Midbrain (tissue), 1 donor: ENCODE measurements at places on chromosomes 16 and 17.

DNA sequence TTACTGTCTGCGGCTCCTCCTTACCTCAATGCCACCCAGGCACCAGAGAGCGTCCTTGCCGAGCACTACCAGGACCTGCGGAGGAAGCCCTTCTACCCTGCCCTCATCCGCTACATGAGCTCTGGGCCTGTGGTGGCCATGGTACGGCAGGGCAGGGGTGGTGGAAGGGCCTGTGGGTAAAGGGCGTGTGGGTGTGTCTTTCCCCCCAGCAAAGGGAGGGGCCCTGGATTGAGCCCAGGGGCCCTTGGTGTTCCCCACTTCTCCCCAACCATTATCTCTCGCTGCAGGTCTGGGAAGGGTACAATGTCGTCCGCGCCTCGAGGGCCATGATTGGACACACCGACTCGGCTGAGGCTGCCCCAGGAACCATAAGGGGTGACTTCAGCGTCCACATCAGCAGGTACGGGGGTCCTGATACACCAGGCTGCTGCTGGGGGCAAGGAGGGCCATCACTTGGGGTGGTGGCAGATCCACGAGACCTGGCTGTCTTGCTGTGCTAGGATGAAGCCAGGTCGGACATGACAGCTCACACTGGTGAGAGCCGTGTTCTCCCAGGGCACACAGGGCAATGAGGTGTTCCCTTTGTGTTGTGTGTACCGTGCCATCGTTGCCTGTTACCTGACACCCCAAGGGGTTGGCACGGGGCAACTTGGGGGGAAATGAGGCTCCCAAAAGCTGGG, 2.2 kb upstream of the DECR2 start:
- no peak for DNase-seq

- DNase-seq: no peak
Measured at GRCh38 chr16:53642094-53642493, 61.6 kb downstream of the RPGRIP1L start.

- DNase-seq: no peak
Measured at GRCh38 chr17:75856062-75856756, 1.1 kb upstream of the WBP2 start.

- DNase-seq: no peak
Measured at GRCh38 chr16:86508947-86509758, 1.2 kb upstream of the FOXF1 start.

- no peak for DNase-seq
Measured at GRCh38 chr17:67818110-67819002, 6.9 kb upstream of the BPTF start.
